ENCODE measurements at places on chromosomes 13 and 19. TPM values are rescaled to one million over a fixed set of nuclear protein-coding genes. Genes with fewer than 3 reads are reported as not detected.
A peak's percentile ranks its signal among the peaks of the same experiment; 100 is the strongest.

GRCh38 chr13:100211016-100211710 is 122.3 kb downstream of the PCCA start:
- H3K27ac ChIP-seq = no peak overlapping the region
- H3K36me3 ChIP-seq = no peaks in the 10 kb centered on the region
- H3K4me1 ChIP-seq = no peaks in the 10 kb centered on the region
- no peak overlapping the region for H3K4me3 ChIP-seq
- no peak for DNase-seq

GGN gene
- total RNA-seq = not detected

DNA sequence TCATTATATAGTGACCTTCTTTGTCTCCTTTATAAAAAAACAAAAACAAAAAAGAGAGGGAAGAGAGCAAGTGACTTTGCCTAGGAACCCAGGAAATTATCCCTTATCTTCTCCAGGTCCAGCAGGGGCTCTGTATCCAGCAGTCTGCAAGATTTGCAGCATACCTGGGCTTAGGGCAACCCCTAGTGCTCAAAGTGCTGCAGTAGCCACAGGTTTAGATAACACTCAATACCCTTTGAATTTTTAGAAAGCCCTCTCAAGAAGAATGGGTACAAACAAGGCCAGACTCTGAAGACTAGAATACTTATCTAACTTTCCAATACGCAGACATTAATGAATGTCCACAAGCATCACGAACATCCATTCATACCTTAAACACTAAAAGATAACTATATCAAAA is 43.2 kb downstream of the CCNA1 start:
- H3K36me3 ChIP-seq = no peaks in the 10 kb centered on the region
- H3K27ac ChIP-seq = no peak overlapping the region
- H3K4me1 ChIP-seq = no peaks in the 10 kb centered on the region
- H3K4me3 ChIP-seq = no peak overlapping the region
- DNase-seq = no peak

GRCh38 chr13:106614874-106615273 is 46.9 kb upstream of the ARGLU1 start:
- H3K27ac ChIP-seq = no peak overlapping the region
- no peak overlapping the region for H3K4me3 ChIP-seq
- H3K36me3 ChIP-seq = no peaks in the 10 kb centered on the region
- H3K27me3 ChIP-seq = no peaks in the 10 kb centered on the region

GRCh38 chr19:40512473-40513344 is 45.9 kb downstream of the SPTBN4 start:
- H3K27me3 ChIP-seq = peaks cover 77% of the 10 kb centered on the region
- DNase-seq = no peak
- H3K36me3 ChIP-seq = no peaks in the 10 kb centered on the region
- peaks cover 11% of the 10 kb centered on the region for H3K4me1 ChIP-seq

TNFRSF19 gene
- 4.4 TPM for total RNA-seq

GRCh38 chr19:1649706-1650649 is 2.4 kb downstream of the TCF3 start:
- DNase-seq = peak; percentile 73
- no peak overlapping the region for H3K27ac ChIP-seq
- peaks cover 33% of the 10 kb centered on the region for H3K4me1 ChIP-seq

GRCh38 chr13:43388282-43389034 is 365.1 kb downstream of the DNAJC15 start:
- DNase-seq = no peak
- no peaks in the 10 kb centered on the region for H3K27me3 ChIP-seq

- no peak overlapping the region for H3K4me3 ChIP-seq
- no peaks in the 10 kb centered on the region for H3K27me3 ChIP-seq
- H3K36me3 ChIP-seq = no peaks in the 10 kb centered on the region
- H3K27ac ChIP-seq = no peak overlapping the region
- peaks cover 24% of the 10 kb centered on the region for H3K4me1 ChIP-seq
Observed at GRCh38 chr13:20828539-20829364, 55.0 kb upstream of the EEF1AKMT1 start.

DNA sequence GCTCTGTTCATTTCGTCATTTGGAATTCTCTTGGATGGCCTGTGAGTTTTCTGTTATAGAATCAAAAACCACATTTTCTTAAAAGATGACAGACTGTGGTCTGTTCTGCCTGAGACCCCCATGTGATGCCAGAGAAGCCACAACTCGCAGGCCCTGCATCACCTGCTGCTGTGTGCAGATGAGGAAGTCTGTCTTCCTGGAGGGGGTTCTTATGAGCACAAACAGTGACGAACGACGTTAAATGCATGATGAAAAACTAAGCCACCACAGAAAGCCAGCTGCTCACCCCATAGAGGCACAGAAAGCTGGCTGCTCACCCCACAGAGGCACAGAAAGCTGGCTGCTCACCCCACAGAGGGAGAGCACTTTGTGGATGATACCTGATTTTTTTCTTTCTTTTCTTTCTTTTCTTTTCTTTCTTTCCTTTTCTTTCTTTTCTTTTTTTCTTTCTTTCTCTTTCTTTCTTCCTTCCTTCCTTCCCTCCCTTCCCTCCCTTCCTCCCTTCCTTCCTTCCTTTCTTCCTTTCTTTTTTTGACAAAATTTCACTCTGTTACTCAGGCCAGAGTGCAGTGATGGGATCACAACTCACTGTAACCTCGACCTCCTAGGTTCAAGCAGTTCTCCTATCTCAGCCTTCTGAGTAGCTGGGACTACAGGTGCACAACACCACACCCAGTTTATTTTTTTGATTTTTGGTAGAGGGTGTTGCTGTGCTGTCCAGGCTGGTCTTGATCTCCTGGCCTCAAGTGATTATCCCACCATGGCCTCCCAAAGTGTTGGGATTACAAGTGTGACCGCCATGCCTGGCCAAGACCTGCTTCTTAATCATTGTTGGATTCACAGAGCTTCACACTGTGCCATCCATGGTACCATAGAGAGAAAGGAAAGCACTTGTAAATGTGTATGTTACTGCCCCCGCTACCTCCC is 1191.4 kb downstream of the UQCRFS1 start:
- H3K4me3 ChIP-seq = no peak overlapping the region
- no peaks in the 10 kb centered on the region for H3K4me1 ChIP-seq
- no peaks in the 10 kb centered on the region for H3K36me3 ChIP-seq
- DNase-seq = no peak
- H3K27ac ChIP-seq = no peak overlapping the region
- H3K27me3 ChIP-seq = no peaks in the 10 kb centered on the region

GRCh38 chr19:49971991-49972411 is 11.0 kb upstream of the SIGLEC11 start:
- H3K36me3 ChIP-seq = peaks cover 11% of the 10 kb centered on the region
- no peaks in the 10 kb centered on the region for H3K27me3 ChIP-seq
- H3K4me3 ChIP-seq = no peak overlapping the region
- no peak overlapping the region for H3K27ac ChIP-seq

NLRP9 gene
- total RNA-seq = not detected

DNA sequence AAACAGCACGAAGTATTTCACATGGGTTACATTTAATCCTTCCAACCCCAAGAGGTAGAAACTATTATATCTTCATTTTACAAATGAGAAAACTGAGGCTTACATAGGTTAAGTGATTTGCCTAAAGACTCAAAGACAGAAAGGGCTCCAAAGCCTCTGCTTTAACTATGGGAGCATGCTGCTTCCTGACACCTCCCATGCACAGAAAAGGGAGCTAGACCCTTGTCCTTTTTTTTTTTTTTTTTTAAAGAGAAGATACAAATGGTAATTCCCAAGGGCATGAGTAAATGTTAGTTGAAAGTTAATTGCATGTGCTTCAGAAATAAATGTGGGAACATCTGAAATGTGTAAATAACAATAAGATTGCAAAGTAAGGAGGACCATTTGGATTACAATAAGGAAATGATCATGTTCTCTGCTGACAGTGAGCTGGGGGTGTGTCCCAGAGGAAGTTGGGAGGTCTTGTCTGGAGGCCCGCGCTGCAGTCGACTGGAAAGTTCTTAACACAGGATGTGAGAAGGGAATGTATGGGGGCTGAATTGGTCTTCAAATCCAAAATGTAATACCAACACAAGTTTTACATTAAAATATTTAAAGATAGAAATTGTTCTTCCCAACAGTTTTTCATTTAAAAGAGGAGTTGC is 500.3 kb downstream of the KLF12 start:
- no peaks in the 10 kb centered on the region for H3K4me1 ChIP-seq
- no peak overlapping the region for H3K27ac ChIP-seq
- no peaks in the 10 kb centered on the region for H3K27me3 ChIP-seq
- H3K36me3 ChIP-seq = no peaks in the 10 kb centered on the region
- no peak overlapping the region for H3K4me3 ChIP-seq

CBY2 gene
- 0.61 TPM for total RNA-seq

DNA sequence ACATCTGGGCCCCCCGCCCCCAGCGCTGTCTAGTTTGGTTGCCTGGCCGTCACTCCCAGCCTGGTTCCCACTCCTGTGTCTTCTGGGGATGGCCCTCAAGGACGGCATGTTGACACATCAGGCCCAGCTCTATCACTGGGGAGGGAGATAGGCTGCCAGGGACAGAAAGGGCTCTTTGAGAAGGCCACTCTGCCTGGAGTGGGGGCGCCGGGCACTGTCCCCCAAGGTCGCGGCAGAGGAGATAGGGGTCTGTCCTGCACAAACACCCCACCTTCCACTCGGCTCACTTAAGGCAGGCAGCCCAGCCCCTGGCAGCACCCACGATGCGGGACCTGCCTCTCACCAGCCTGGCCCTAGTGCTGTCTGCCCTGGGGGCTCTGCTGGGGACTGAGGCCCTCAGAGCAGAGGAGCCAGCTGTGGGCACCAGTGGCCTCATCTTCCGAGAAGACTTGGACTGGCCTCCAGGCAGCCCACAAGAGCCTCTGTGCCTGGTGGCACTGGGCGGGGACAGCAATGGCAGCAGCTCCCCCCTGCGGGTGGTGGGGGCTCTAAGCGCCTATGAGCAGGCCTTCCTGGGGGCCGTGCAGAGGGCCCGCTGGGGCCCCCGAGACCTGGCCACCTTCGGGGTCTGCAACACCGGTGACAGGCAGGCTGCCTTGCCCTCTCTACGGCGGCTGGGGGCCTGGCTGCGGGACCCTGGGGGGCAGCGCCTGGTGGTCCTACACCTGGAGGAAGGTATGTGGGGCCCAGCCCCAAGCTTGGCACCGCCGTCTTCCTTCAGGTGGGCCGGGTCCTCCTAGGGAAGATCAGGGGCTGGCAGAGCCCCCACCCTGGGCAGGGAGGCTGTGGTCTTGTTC is at the start of gene AMH:
AMH (plus strand) TSS at position 314 of the 857 bp plus-strand sequence; CDS start at position 324, 10 bp downstream.
- H3K36me3 ChIP-seq = peaks cover 36% of the 10 kb centered on the region
- peaks cover 50% of the 10 kb centered on the region for H3K27me3 ChIP-seq

- H3K27ac ChIP-seq = no peak overlapping the region
- peaks cover 5% of the 10 kb centered on the region for H3K4me1 ChIP-seq
- peaks cover 76% of the 10 kb centered on the region for H3K27me3 ChIP-seq
- H3K4me3 ChIP-seq = no peak overlapping the region
Observed at GRCh38 chr19:50780753-50781435, 9.3 kb upstream of the ACP4 start.

DNA sequence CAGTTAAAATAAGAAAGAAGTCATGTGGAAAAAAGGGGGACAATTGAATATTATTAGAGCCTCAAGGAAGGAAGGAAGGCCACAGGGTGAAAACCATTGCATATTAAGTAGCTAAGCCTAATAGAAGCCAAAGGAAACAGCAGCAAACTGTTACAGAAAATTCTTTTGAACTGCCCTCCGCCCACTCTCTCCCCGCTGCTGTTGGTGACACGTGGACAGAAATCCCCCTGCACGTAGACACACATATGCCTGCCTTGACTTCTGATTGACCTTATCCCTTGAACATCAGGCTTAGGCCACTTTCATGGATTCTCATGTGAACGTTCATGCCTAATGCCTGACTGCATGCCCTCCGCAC is 229.1 kb downstream of the KCNRG start:
- H3K4me3 ChIP-seq = no peak overlapping the region
- H3K36me3 ChIP-seq = no peaks in the 10 kb centered on the region
- H3K4me1 ChIP-seq = peaks cover 10% of the 10 kb centered on the region
- H3K27me3 ChIP-seq = no peaks in the 10 kb centered on the region
- H3K27ac ChIP-seq = peak overlapping the region; percentile 15

ZNF763 gene
- total RNA-seq = 5.3 TPM

- no peaks in the 10 kb centered on the region for H3K36me3 ChIP-seq
- H3K4me1 ChIP-seq = no peaks in the 10 kb centered on the region
- no peaks in the 10 kb centered on the region for H3K27me3 ChIP-seq
- no peak overlapping the region for H3K4me3 ChIP-seq
- DNase-seq = no peak
- no peak overlapping the region for H3K27ac ChIP-seq
Observed at GRCh38 chr13:109605846-109606245, 180.5 kb downstream of the IRS2 start.

- H3K27me3 ChIP-seq = no peaks in the 10 kb centered on the region
- peaks cover 5% of the 10 kb centered on the region for H3K4me1 ChIP-seq
- DNase-seq = no peak
- H3K36me3 ChIP-seq = no peaks in the 10 kb centered on the region
Observed at GRCh38 chr19:48560095-48560530, 8.1 kb downstream of the SULT2B1 start.
